ENCODE measurements at places on chromosomes 11 and 22.
A peak's percentile ranks its signal among the peaks of the same experiment; 100 is the strongest.

- DNase-seq: no peak
Observed at GRCh38 chr11:57156928-57157327, 24.8 kb upstream of the LRRC55 start.

GRCh38 chr22:29268511-29269229 is 602 bp downstream of the EWSR1 start:
- DNase-seq: peak; percentile 27

DNA sequence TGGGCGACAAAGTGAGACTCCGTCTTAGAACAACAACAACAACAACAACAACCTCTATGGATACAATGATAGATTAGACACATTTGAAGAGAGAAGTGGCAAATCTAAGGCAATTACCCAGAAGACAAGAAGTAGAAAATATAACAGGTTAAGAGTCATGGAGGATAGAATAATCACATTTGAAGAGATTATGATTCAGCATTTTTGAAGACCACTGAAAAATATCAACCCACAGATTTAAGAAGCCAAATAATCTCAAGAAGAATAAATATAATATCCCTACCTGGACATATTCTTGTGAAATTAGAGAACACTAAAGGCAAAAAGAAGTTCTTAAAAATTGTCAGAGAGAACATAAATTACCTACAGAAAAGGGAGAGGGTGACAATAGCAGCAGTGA is 7.9 kb downstream of the LDHC start:
- DNase-seq: no peak

GRCh38 chr22:24901448-24901847 is 45.0 kb downstream of the LHFPL7 start:
- DNase-seq: no peak

DNA sequence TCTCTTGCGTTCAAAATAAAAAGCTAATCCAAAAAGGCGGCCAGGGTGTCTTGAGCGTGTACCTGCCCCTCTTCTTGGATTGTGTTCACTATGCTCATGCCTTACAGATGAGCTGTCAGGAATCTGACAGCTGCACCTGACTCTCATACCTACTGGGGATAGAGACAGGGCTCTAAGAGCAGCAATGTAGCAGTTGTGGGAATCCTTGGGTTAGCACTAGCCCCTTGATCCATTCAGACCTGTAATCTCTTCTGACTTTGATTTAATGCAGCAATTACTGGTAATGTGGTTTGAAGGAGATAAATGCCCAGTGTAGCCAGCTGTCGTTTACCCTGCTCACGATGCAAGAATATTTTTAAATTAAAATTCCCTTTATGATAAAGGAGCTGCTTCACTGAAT is 145.8 kb downstream of the APOL5 start:
- DNase-seq: no peak

- no peak for DNase-seq
Observed at GRCh38 chr11:56716379-56716854, 17.5 kb downstream of the OR9G1 start.
